ENCODE measurements at places on chromosomes 5 and 9.

DNA sequence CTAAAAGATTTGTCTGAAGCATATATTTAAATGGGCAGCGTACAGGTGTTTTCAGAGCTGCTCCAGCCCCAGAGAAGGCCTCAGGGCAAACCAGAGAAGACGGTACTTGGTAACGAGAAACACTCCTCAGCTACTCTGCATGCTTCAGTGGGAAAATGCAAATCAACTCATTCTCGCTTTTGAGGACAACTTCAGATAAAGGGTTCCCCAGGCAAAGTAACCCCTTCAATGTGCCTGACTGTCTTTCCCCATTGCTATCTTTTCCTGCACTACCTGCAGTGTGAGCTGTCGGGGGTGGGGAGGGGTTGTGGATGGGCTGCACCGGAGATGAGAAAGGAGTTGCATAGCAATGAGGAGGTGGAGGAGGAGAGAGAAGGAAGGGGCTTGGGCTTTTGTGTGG, 339.7 kb upstream of the CLINT1 start:
- no peak for DNase-seq

DNA sequence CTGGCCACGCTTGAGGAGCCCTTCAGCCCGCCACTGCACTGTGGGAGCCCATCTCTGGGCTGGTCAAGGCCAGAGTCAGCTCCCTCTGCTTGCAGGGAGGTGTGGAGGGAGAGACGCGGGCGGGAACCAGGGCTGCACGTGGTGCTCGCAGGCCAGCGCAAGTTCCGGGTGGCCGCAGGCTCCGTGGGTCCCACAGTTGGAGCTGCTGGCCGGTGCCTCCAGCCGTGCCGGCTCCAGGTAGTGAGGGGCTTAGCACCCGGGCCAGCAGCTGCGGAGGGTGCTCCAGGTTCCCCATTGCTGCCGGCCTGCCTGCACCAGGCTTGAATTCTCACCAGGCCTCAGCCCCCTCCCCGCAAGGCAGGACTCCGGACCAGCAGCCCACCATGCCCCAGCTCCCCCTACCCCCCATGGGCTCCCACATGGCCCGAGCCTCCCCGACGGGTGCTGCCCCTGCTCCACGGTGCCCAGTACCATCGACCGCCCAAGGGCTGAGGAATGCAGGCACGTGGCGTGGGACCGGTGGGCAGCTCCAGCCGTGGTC, 192.8 kb upstream of the IZUMO3 start:
- no peak for DNase-seq

DNA sequence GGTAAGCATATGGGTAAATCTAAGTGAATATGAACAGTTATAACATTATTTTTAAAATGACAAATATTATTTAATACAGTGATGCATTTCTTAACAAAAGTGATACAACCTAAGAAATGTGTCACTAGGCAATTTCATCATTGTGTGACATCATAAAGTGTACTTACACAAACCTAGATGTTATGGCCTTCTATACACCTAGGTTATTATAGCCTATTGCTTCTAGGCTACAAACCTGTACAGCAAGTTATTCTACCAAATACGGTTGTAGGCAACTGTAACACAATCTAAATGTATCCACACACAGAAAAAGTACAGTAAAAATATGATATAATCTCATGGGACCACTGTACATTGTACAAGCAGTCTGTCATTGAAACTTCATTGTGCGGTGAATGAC, 48.3 kb downstream of the STRBP start:
- DNase-seq, result no peak

DNA sequence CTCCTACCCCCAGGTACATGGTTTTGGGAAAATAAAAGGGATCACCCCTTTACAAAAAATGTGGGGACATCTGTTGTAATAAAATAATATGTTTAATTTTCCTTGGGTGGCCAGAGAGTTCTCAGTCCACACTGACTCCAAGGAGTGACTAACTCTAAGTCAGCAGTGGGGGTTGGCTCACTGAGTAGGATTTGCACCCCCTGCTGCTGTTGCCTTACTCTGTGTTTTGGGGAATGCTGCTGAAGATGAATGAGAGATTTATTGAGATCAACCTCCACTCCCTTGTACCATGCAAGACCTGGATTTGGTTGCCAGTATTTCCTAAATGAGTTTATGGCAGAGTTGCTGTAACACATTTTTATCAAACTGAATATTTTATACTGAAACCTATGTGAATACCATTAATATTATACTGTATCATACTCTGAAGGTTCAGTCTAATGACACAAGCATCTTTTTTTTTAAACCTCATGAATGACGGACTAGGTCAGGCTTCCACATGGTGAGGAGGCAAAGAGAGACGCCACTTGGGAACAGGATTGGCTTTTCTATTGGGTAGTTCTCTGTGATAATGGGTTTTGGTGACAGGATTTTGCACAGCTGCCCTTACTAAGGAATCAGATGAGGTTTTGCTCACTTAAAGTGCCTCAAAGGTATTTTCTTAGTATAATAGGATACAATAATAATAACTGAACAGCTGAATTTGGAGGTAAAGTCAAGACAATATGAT, 121.3 kb upstream of the OSMR start:
- DNase-seq, result no peak

GRCh38 chr9:104779334-104779733, 15.4 kb downstream of the NIPSNAP3B start:
- no peak for DNase-seq

DNA sequence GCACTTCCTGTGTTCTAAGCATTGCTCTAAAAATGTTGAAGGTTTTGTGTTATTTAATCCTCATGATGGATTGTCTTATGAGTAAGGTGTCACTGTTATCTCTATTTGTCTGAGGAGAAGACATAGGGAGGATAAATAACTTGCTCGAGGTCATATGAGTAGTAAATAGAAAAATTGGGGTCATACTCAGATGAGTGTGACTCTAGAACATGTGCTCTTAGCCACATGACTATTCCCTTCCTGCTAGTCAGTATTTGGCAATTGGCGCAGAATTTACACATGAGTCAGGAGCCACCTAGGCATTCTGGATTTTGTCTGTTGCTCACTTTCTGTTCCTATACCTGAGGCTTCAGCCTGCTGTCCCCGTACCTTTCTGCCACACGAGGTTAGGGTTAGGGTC, 234.6 kb upstream of the CD180 start:
- no peak for DNase-seq

- DNase-seq, result no peak
These were observed 27.2 kb upstream of the ZFR start for GRCh38 chr5:32471784-32472183.

GRCh38 chr9:14315875-14316601, 2.1 kb upstream of the NFIB start:
- DNase-seq, result no peak

GRCh38 chr9:114488398-114489129, 16.7 kb downstream of the WHRN start:
- no peak for DNase-seq

Data from stimulated activated CD4-positive, alpha-beta T cell treated with anti-CD3 and anti-CD28 coated beads, TNF-alpha, amount 100 ng/mL, for 24 hours (primary cell).